Esophagus squamous epithelium (tissue), 5 donors: ENCODE measurements at places on chromosomes 6 and 20. TPM values are rescaled to one million over a fixed set of nuclear protein-coding genes. Genes with fewer than 3 reads are reported as not detected.
A peak's percentile ranks its signal among the peaks of the same experiment; 100 is the strongest.

SASH1 gene
- total RNA-seq: 55.3 TPM

ATG5 gene
- 19.7 TPM for total RNA-seq

RAET1L gene
- total RNA-seq: 50.0 TPM

CRISP3 gene
- total RNA-seq: 23.5 TPM

LPIN3 gene
- total RNA-seq: 15.4 TPM

C6orf58 gene
- total RNA-seq: 0.85 TPM

PRRT1 gene
- total RNA-seq: 0.57 TPM

- H3K4me1 ChIP-seq: peaks cover 75% of the 10 kb centered on the region
- no peak for DNase-seq
- H3K27ac ChIP-seq: no peak overlapping the region
- H3K4me3 ChIP-seq: no peak overlapping the region
- no peaks in the 10 kb centered on the region for H3K36me3 ChIP-seq
These were observed 2.2 kb upstream of the MAPK13 start for GRCh38 chr6:36128073-36128472.

GRCh38 chr6:11258260-11259237 is 26.1 kb upstream of the NEDD9 start:
- no peak overlapping the region for H3K27ac ChIP-seq
- no peaks in the 10 kb centered on the region for H3K36me3 ChIP-seq
- H3K4me1 ChIP-seq: no peaks in the 10 kb centered on the region
- H3K27me3 ChIP-seq: no peaks in the 10 kb centered on the region
- no peak overlapping the region for H3K4me3 ChIP-seq

GRCh38 chr6:209432-210103 is 82.7 kb upstream of the DUSP22 start:
- H3K27ac ChIP-seq: no peak overlapping the region
- DNase-seq: no peak
- H3K4me1 ChIP-seq: no peaks in the 10 kb centered on the region
- H3K4me3 ChIP-seq: no peak overlapping the region
- no peaks in the 10 kb centered on the region for H3K27me3 ChIP-seq

DNA sequence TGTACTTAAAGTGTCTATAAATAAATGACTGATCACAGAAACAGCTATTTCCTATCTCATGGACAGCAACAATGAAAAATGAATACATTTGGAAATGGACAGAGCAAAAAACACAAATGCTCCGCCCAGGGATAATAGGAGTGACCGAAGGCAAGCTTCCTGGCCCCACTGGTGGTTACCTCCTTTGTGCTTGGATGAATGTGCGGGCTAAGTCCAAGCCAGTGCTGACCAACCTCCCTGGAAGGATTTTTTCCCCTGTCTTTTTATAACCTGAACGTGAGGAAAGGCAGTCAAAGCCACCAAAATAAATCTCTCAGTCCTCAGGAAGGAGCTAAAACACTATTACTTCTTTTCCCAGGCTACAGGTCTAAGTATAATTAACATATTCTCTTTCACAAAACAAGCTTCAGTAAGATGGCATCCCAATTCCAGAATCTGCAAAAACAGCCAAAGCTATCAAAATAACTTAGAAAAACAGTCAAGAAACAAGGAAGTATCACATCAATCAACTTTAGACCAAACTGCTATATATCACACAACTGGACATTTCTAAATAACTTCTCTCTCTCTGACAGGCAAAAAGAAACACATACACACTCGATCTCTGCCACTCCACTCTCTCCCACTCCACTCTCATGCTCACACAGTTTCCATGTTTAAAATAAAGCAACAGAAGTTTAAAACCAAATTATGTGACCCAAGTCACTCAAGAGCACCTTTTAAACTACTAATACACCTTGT is 10.0 kb downstream of the KIF16B start:
- peaks cover 14% of the 10 kb centered on the region for H3K4me1 ChIP-seq
- H3K36me3 ChIP-seq: no peaks in the 10 kb centered on the region

- no peaks in the 10 kb centered on the region for H3K27me3 ChIP-seq
- peaks cover 35% of the 10 kb centered on the region for H3K36me3 ChIP-seq
- H3K4me1 ChIP-seq: no peaks in the 10 kb centered on the region
- no peak overlapping the region for H3K27ac ChIP-seq
- no peak overlapping the region for H3K4me3 ChIP-seq
These were observed 8.7 kb downstream of the FNDC11 start for GRCh38 chr20:63562461-63563224.

DNA sequence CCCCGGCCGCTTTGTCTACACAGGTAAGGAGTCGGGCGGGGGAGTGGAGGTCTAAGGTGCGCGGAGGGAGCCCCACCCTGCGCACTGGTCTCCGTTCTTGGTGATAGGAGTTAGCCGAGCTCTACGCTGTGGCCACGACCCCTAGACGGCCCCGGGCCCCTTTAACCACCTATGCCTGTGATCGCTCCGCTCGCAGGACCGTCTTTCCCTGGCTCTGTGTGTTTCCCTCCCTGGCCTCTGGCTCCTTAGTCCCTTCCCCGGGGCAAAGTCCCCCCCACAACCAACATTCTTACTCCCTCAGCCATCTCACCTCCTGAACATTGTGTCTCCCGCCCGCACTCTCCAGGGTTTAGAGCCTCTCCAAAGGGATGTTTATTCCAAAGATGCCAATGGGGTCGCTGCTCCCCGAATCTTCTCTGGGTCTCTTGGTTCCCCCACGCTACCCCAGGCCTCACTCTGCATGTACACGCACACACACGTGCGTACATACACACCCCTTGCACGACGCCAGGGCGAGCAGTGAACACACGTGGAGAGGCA is 50.4 kb downstream of the CPXM1 start:
- no peak overlapping the region for H3K27ac ChIP-seq
- H3K4me3 ChIP-seq: no peak overlapping the region
- peaks cover 43% of the 10 kb centered on the region for H3K4me1 ChIP-seq
- no peak for DNase-seq
- H3K27me3 ChIP-seq: peaks cover 6% of the 10 kb centered on the region
- H3K36me3 ChIP-seq: no peaks in the 10 kb centered on the region

DNA sequence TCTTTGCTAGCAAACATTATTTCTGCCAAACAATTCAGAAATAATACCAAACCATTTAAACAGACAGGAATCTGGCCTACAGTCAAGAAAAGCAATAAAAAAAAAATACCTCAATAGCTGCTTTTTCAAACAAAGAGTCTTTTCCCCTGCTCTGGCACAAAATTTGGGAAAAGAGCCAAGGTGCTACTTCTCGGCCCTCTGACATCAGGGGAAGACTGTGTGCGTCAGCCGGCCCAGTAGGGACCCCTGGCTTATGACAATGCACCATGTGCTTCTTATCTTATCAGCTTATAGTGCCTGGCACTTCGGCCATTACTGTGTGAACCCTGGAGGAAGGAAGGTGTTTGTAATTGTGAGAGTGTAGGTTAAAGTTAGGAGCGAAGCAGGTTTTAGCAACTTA is 89.4 kb downstream of the PDE10A start:
- peaks cover 27% of the 10 kb centered on the region for H3K4me1 ChIP-seq
- H3K4me3 ChIP-seq: no peak overlapping the region
- DNase-seq: no peak

DNA sequence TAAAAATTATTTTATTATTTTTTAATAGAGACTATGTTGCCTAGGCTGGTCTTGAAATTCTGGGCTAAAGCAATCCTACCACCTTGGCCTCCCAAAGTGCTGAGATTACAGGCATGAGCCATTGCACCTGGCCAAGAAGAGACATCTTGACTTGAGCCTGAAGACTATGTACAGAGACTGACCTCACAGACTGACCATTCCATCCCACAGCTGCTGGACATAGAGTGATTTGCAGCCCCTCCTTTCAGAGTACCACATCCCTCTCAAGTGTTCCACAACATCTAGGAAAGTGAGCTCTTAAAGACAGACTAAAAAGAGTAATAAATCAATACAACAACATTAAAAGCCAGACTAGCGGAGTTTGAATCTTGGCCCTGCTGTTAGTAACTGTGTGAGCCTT is 39.0 kb downstream of the RNF8 start:
- H3K27me3 ChIP-seq: no peaks in the 10 kb centered on the region
- no peak overlapping the region for H3K4me3 ChIP-seq
- H3K36me3 ChIP-seq: no peaks in the 10 kb centered on the region
- H3K4me1 ChIP-seq: no peaks in the 10 kb centered on the region
- DNase-seq: no peak

GRCh38 chr20:61099806-61100205 is 152.3 kb upstream of the CDH4 start:
- no peak overlapping the region for H3K27ac ChIP-seq
- no peaks in the 10 kb centered on the region for H3K27me3 ChIP-seq
- H3K36me3 ChIP-seq: no peaks in the 10 kb centered on the region
- H3K4me1 ChIP-seq: no peaks in the 10 kb centered on the region
- no peak overlapping the region for H3K4me3 ChIP-seq

DNA sequence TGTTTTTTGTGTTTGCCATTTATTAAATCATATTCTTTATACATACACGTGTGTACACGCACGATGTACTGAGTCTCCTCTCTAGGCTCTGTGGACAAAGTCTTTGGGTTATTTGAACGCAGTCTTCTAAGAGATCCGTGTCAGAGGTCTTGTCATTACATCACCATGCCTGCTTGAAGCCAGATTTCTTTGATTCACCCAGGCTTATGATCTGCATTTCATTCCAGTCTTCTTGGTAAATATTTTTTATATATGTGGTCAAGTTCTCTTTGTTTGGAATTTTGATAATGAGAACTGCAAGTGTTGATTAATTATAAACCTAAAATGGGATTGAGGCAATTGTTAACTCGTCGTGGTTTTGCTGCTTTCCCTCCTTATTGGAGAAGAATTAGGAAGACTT is 34.6 kb downstream of the KCNS1 start:
- peak overlapping the region; percentile 75 for H3K27ac ChIP-seq
- no peak for DNase-seq
- H3K27me3 ChIP-seq: no peaks in the 10 kb centered on the region

DNA sequence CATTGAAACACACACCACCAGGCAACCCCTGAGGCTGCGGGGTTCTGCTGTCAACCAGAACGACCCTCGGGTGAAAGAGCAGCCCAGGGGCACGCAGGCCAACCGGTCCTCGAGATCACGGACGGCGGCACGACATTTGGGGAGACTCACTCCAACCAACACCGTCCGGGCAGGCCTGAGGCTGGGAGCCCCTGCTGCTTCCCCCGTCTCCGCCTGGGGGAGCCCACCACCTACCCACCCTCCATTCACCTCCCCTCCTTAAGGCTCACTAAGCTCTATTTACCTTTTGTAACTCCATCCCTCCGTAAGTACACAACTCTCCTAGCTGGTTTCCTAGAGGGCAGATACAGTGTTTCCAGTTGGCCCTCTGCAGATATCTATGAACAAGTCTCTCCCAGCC is 971.3 kb upstream of the DEFB115 start:
- H3K4me3 ChIP-seq: no peak overlapping the region
- no peaks in the 10 kb centered on the region for H3K4me1 ChIP-seq
- H3K36me3 ChIP-seq: no peaks in the 10 kb centered on the region
- no peak for DNase-seq
- H3K27ac ChIP-seq: no peak overlapping the region
- H3K27me3 ChIP-seq: no peaks in the 10 kb centered on the region

DNA sequence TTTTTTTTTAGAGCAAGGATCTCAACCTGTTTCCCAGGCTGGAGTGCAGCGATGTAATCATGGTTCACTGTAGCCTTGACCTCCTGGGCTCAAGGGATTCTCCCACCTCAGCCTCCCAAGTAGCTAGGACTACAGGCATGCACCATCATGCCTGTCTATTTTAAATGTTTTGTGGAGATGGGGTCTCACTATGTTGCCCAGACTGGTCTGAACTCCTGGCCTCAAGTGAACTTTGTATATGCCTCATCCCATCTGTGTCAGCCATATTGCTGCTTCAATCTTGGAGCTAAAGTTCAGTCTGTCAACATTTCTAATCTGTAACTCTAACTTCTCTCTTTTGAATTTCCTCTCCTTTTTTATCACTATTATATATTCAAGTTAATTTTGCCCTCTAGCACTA is 54.3 kb downstream of the CD164 start:
- no peaks in the 10 kb centered on the region for H3K27me3 ChIP-seq
- no peaks in the 10 kb centered on the region for H3K36me3 ChIP-seq
- H3K4me3 ChIP-seq: no peak overlapping the region
- no peak overlapping the region for H3K27ac ChIP-seq

DNA sequence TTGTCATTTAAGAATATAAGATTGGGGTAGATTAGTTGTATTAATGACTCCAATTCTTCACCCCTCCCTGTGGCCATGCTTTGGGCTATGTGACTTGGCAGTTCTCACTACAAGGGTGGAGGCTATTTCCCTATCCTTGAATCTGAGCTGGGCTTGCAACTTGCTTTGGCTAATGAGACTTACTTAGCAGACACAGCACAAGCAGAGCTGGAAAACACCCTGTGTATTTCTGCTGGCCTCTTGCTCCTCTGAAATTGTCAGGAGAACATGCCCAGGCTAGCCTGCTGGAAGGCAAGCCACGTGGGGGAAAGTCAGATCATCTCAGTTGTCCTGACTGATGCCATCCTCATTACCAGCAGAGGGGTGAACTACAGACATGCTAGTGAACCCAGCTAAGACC is 126.5 kb upstream of the HDGFL1 start:
- H3K27me3 ChIP-seq: no peaks in the 10 kb centered on the region
- no peak overlapping the region for H3K27ac ChIP-seq
- DNase-seq: no peak

- no peak overlapping the region for H3K4me3 ChIP-seq
- DNase-seq: no peak
- no peaks in the 10 kb centered on the region for H3K4me1 ChIP-seq
- no peaks in the 10 kb centered on the region for H3K27me3 ChIP-seq
- no peaks in the 10 kb centered on the region for H3K36me3 ChIP-seq
These were observed 409.6 kb upstream of the SLC35B3 start for GRCh38 chr6:8844968-8845367.

DNA sequence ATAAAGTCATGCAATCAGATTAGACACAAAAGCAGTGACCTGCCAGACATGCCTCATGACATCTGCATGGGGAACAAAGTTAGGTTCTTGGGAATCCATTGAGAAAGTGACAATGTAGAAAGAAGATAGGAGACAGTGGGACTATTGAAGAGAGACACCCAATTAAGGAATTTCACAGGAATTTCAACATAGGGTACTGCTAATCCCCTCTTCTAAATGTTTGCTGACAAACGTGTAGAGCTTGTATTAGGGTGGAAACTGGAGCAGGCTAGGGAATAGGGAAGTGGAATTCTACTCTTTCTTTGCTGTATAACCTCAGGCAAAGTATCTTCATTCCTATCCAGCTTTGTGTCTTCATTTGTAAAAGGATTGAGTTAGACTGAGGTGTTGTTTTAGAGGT is 409.4 kb upstream of the SASH1 start:
- H3K4me3 ChIP-seq: no peak overlapping the region
- no peaks in the 10 kb centered on the region for H3K36me3 ChIP-seq
- H3K27me3 ChIP-seq: no peaks in the 10 kb centered on the region
- peaks cover 7% of the 10 kb centered on the region for H3K4me1 ChIP-seq
- H3K27ac ChIP-seq: no peak overlapping the region
- DNase-seq: no peak

GRCh38 chr6:70315079-70315751 is 12.3 kb upstream of the COL9A1 start:
- H3K4me3 ChIP-seq: no peak overlapping the region
- no peaks in the 10 kb centered on the region for H3K4me1 ChIP-seq
- no peaks in the 10 kb centered on the region for H3K27me3 ChIP-seq
- H3K36me3 ChIP-seq: no peaks in the 10 kb centered on the region
